ENCODE measurements at places on chromosomes 2 and 18. TPM values are rescaled to one million over a fixed set of nuclear protein-coding genes. Genes with fewer than 3 reads are reported as not detected.

DNA sequence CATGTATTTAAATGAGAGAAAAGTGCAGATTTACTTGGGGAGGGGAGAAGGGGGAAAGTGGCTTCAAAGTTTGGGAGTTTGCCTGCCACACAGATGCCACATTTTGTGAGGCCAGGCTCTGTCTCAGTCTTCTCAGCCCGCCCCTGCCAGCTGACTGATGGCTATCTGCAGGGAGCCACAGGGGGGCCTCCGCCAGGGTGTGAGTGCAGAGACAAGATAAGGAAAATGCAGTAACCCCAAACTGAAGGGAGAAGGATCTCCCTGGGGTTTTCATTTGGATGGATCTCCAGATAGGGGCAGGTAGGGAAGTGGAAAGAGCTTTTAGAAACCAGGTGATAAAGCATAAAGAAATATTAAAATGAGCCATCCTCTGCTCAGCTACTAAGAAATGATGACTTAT is 128.8 kb downstream of the ZNF521 start:
- DNase-seq, result no peak

Gene LYG2
- not detected for total RNA-seq

Gene LIPG
- total RNA-seq, result 25.7 TPM

Gene SERPINB10
- total RNA-seq, result not detected

DNA sequence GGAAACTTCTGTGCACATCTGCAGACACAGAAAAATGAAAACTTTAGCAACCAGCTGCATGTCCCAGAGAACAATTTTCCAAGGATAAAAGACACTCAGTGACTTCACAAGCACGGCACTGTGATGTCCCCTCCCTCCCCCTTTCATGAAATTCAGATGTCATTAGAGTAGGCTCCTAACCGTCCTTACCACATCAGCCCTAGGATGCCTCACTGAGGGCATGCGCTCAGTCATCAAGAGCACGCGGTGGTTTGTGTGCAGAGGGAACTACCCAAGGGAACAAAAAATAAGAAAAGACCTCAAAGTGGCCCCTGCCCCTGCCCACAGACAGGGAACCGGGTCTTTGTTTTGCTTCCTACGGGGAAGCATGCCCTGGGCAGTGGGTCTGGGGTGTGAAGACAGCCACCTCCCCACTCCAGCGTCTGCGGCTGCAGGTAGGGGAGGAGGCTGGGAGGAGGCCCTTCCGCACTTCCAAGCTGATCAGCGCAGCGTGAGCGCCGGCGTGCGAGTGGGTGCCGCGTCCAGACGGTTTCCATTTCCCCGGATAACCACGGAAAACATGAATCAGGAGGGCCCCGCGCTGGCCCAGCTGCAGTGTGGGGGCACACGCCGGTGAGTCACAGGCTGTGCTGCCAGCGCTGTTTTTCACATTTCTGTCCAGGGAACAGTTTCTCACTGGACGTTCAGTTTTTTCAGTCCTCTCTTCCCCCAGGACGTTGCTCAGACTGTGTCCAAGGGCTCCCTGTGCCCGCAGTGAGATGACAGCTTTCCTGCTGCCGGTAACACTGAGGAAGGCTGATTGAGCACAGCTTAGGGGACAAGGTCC is 70.6 kb downstream of the COPS8 start:
- DNase-seq, result no peak

DNA sequence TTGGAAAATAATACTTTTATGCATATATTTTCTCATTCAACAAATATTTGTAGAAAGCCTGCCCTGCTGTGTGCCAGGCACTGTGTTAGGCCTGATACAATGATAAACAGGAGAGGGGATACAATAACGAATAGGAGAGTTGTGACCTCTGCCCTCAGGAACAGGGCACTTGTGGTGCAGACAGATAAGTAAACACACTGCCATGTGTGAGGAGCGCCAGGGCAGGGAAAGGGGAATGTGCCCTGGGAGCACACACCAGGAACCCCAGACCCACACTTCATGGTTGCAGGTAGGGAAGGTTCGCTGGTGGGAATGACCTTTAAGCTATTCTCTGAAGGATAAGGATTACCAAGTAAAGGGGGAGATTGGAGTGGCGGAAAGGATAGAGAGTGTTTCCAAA is 42.2 kb upstream of the DSC1 start:
- no peak for DNase-seq

DNA sequence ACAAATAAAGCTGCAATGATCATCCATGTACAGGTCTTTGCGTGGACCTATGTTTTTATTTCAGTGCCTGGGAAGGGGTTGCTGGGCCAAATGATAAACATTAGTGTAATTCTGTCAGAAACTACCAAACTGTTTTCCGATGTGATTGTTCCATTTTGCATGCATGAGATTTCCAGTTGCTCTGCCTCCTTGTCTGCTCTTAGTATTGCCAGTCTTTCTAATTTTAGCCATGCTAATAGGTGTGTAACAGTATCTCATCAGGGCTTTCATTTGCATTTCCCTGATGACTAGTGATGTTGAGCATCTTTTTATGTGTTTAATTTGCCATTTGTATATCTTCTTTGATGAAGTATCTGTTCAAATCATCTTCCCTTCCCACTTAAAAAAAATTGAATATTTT is 67.5 kb downstream of the SP110 start:
- DNase-seq, result no peak

DNA sequence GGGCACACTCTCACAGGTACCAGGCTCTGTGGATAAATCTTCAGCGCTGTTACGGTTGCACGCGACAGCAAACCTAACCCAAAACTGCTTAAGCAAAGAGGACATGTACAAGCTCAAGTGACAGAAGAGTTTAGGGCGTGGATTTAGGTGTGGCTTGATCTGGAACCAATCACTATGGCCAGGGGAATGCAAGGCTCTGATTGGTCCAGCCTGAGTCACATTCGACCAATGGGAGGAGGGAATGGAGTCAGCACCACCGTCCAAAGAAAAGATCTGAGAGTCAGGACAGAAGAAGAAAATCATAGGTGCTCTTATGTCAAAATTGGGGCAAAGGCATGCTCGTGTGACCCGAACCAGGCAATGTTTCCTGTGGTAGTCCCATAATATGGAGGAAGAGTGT is 139.0 kb downstream of the TRIM43 start:
- DNase-seq, result no peak

Gene ZSWIM2
- total RNA-seq, result not detected

DNA sequence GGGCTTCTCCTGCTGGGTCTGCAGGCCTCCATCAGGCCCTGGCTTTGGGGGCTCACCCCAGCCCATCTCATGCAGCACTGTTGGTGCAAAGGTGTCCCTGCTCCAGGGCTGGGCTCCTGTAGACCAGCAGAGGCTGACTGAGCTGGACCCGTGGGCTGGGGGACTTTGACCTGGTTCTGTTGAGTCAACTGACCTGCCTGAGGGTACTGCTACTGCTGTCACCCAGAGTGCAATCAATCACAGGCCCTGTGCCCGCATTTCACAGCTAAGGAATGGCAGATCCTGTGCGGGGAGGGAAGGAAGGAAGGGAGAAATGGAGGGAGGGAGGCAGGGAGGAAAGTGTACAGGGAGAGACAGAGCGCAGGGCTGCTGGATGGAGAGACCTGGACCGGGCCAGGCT is 136.8 kb downstream of the TPO start:
- DNase-seq, result no peak

DNA sequence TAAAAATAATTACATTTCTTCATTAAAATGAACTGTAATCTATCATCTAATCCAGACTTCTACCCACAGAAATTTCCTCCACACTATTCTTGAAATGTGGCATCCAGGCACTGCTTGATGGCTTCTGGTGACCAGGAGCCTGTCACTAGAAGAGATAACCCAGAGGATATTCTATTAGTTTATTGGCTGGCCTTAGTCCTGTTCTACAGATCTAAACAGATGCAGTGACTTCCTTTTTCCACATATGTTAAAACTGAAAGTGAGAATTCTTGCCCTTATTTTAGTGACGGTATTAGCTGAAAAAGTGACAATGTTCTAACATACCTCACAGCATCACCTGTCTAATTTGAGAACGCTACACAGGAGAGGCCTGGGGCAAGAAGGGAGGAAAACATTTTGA is 775.4 kb downstream of the TSN start:
- no peak for DNase-seq

GRCh38 chr2:45922577-45922988 is 271.1 kb downstream of the PRKCE start:
- DNase-seq, result no peak

DNA sequence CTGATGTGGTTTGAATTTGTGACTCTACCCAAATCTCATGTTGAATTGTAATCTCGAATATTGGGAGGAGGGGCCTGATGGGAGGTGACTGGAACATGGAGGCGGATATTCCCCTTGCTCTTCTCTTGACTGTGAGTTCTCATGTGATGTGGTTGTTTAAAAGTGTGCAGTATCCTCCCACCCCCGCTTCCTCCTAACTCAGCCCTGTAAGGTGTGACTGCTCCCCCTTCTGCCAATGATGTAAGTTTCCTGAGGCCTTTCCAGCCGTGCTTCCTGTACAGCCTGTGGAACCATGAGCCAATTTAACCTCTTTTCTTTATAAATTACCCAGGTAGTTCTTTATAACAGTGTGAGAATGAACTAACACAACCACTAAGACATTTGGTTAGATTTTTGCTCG is 458.4 kb downstream of the THSD7B start:
- no peak for DNase-seq

DNA sequence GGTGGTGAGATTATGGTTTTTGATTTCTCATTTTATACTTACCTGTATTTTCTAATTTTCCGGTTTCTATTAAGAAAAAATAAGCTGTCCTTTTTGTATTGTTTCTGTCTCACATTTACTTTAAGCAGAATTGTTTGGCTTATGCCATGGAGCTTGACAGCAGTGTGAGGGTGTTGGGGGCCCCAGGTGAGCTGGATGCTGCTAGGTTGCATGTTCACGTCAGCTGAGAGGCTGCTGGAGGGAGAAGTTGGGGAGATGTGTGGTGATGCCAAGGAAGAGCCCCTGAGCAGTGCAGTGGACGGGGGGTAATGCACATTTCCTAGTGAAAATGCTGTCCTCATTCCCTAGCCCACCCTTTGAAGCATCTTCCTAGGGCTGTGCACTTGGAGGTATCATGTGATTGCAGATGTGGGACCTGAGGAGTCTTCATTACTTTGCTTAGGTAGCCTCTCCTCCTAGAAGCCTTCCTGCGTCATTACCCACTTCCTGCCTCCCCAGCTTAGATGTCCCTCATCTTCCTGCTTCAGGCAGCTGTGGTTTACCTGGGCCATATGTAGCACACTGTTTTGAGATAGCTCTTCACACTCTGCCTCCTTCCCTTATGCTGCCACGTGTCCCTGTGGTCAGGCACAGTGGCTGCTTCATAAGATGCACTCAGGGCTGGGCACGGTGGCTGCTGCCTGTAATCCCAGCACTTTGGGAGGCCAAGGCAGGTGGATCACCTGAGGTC is 16.2 kb downstream of the ATG16L1 start:
- no peak for DNase-seq

Gene STARD7
- total RNA-seq, result 109 TPM

GRCh38 chr18:23321996-23322395 is 131.1 kb upstream of the RIOK3 start:
- DNase-seq, result no peak

GRCh38 chr2:110799376-110799775 is 67.0 kb downstream of the ACOXL start:
- DNase-seq, result no peak

GRCh38 chr18:48662011-48662661 is 123.3 kb downstream of the CTIF start:
- DNase-seq, result peak; percentile 40

DNA sequence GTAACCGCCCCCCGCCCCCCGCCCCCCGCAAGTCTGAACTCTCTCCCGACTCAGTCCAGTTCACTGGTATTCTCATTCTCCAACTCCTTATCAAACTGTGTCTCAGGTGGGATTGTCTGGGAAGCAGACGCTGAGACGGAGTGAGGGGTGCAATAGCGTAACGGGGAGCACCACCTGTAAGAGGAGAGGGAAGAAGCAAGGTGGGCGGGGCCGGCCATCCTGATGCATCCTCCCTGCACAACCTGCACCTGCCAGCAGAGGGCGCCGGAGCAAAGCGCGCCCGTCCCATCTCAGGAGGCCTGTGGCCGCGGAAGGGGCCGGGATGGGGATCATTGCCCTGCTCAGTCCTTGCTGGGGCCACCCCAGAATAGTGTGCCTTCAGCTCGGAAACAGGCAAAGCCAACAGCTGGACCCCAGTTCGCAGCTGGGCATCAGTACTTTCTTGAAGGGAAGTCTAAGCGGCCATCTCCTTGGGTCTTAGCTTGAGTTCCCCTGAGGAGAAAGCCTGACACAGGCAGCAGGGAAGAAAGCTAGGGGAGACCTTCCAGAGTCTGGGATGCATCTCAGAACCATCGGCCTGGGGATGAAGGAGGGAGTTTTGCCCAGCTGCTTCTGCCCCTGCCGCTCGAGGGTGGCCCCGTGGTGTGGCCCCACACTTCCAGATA is 208.0 kb downstream of the TFCP2L1 start:
- peak; percentile 84 for DNase-seq

- DNase-seq, result no peak
Observed at GRCh38 chr2:240635998-240636547, 10.8 kb downstream of the GPR35 start.

- DNase-seq, result no peak
Observed at GRCh38 chr2:641872-642815, 35.1 kb downstream of the TMEM18 start.

Gene TYMS
- total RNA-seq, result 60.8 TPM

GRCh38 chr2:720842-721241 is 43.6 kb upstream of the TMEM18 start:
- DNase-seq, result no peak

DNA sequence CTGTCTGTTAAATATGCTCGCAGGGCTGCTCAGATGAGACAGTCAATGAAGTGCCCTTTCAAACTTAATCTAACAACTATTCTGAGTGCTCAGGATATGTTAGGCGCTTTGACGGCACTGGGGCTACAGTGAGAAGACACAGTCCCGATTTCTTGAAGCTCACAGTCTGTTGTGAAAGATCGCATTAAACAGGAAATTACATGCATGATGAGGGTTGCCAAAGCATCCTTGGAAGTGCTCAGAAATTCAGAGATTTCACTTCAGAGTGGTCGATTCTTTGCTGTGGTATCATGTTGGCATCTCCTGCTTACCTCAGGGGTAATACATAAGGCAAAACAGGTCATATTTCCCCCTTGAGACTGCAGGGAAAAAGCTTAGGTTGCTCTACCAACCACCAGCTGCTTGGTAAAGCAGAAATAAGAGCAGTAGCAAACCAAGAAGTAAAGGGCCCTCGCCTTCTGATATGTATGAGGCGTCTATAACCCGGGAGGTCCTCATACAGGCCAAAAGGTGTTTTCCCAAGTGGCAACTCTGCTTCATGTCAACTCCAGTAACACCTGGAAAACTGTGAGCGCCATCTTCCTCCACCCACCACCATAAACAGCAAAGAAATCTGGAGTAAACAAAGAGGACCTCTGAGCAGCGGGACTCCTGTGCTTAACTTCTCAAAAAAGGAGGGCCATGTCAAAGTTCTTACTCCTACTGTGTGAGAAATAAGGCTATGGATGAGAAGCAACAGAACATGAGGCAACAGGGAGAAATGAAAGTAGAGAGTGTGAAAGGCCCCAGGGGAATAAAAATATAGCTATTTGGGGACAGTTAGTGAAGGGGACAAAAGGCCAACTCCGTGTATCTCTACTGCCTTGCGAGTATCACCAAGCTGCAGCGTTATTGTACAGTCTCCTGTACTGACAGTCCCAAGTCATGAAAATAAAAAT is 79.3 kb downstream of the CLHC1 start:
- DNase-seq, result no peak

Gene SESTD1
- 55.8 TPM for total RNA-seq

Gene ERMN
- total RNA-seq, result not detected

GRCh38 chr2:44929735-44930273 is 11.7 kb upstream of the SIX3 start:
- no peak for DNase-seq

Gene TMEM169
- total RNA-seq, result 0.71 TPM

Measured in mesothelial cell of epicardium (in vitro differentiated cells).